ENCODE measurements at places on chromosomes 2 and 18. TPM values are rescaled to one million over a fixed set of nuclear protein-coding genes. Genes with fewer than 3 reads are reported as not detected.

DNA sequence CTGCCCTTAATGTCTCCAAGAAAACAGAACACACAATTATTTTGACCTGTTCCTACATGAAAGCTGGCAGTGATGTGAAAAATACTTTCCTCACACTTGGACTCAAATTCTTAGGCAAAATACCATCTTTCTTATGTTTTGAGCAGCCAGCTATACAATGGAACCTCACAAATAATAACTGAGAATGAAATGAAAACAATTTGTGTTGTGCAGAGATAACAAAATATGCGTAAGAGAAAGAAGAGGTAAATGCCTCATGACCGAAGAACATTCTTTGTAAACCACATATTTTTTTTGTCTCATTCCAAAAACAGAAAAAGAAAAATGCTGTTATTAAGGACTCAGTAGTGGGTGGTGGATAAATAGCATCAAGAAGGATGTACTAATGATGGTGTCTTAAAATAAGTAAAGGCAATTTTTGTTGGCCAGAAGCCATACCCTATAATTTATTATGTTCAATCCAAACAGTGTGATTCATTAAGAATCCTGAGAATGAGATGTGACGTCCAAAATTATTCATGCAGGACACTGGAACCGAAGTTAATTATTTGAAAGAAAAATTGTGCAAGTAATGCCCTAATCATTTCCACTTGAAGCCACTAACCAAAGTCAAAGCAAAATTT, 193.0 kb upstream of the NETO1 start:
- no peak overlapping the region for H3K4me3 ChIP-seq
- peak; percentile 76 for DNase-seq
- H3K27me3 ChIP-seq: no peaks in the 10 kb centered on the region
- H3K27ac ChIP-seq: no peak overlapping the region
- no peaks in the 10 kb centered on the region for H3K36me3 ChIP-seq

LOXHD1 gene
- total RNA-seq: not detected

HNMT gene
- total RNA-seq: 15.3 TPM

DNA sequence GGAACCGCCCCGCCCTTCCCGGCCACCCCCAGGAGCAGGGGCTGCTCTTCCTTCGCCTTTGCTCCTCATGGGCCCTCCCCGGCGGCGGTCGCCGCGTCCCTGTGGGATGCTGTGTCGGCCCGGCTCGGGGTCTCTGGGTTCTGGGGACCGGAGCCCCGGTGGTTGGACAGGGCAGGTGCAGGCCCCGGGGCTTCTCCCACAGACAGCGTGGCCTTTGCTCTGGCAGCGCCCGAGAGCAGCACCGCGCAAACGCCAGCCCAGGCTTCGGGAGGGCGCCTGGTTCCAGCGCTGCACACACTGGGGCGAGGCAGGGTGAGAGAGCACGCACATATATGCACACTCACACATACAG, 9.0 kb upstream of the KCNG2 start:
- peaks cover 22% of the 10 kb centered on the region for H3K27me3 ChIP-seq
- H3K4me1 ChIP-seq: peaks cover 9% of the 10 kb centered on the region
- no peak overlapping the region for H3K27ac ChIP-seq
- DNase-seq: no peak
- H3K4me3 ChIP-seq: no peak overlapping the region
